Ovary (tissue), 10 donors: ENCODE measurements at places on chromosomes 4 and X. TPM values are rescaled to one million over a fixed set of nuclear protein-coding genes. Genes with fewer than 3 reads are reported as not detected.

- no peaks in the 10 kb centered on the region for H3K36me3 ChIP-seq
- no peak for DNase-seq
- no peaks in the 10 kb centered on the region for H3K27me3 ChIP-seq
Observed at GRCh38 chr4:8317474-8317873, 47.9 kb downstream of the HTRA3 start.

- no peak for DNase-seq
- no peak overlapping the region for H3K4me3 ChIP-seq
- H3K4me1 ChIP-seq, result no peaks in the 10 kb centered on the region
- no peaks in the 10 kb centered on the region for H3K27me3 ChIP-seq
- H3K27ac ChIP-seq, result no peak overlapping the region
Observed at GRCh38 chr4:163108614-163109013, 58.1 kb downstream of the NAF1 start.

- H3K4me3 ChIP-seq, result no peak overlapping the region
- H3K27ac ChIP-seq, result no peak overlapping the region
- no peaks in the 10 kb centered on the region for H3K36me3 ChIP-seq
- H3K27me3 ChIP-seq, result no peaks in the 10 kb centered on the region
- DNase-seq, result no peak
Observed at GRCh38 chrX:40875476-40875875, 140.1 kb upstream of the MED14 start.

DNA sequence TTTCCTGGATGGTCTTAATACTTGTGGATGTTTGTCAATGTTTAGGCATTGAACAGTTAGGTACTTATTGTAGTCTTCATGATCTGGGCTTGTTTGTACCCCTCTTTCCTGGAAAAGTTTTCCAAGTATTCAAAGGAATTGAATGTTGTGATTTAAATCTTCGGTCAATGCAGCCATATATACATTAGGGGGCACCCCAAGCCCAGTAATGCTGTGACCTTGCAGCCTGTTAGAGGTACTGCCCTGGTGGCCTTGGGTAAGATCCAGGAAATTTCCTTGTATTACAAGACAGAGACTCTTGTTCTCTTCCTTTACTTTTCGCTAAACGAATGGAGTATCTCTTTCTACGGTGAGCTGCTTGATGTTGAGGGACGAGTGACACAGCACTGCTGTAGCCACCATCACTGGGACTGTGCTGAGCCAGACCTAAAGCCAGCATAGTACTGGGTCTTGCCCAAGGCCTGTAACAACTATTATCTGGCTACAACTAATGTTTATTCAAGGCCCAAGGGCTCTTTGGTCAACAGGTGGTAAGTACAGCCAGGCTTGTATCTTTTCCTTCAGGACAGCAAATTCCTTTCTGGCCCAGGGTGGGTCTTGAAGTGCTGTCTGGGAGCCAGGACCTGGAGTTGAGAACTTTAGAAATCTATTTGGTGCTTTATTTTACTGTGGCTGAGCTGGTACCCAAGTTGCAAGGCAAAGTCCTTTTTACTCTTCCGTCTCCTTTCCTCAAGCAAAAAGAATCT is 118.3 kb upstream of the ATOH1 start:
- DNase-seq, result no peak
- no peaks in the 10 kb centered on the region for H3K4me1 ChIP-seq
- H3K4me3 ChIP-seq, result no peak overlapping the region
- no peak overlapping the region for H3K27ac ChIP-seq

ADH1B gene
- 67.5 TPM for total RNA-seq

GRCh38 chrX:31092476-31092875 is 20.6 kb upstream of the FTHL17 start:
- no peaks in the 10 kb centered on the region for H3K36me3 ChIP-seq
- DNase-seq, result no peak
- no peak overlapping the region for H3K27ac ChIP-seq
- no peaks in the 10 kb centered on the region for H3K4me1 ChIP-seq

YY2 gene
- 1.2 TPM for total RNA-seq

- H3K27me3 ChIP-seq, result no peaks in the 10 kb centered on the region
- no peak overlapping the region for H3K4me3 ChIP-seq
- H3K27ac ChIP-seq, result no peak overlapping the region
- no peaks in the 10 kb centered on the region for H3K4me1 ChIP-seq
Observed at GRCh38 chr4:3445829-3446545, 4.2 kb downstream of the HGFAC start.

DNA sequence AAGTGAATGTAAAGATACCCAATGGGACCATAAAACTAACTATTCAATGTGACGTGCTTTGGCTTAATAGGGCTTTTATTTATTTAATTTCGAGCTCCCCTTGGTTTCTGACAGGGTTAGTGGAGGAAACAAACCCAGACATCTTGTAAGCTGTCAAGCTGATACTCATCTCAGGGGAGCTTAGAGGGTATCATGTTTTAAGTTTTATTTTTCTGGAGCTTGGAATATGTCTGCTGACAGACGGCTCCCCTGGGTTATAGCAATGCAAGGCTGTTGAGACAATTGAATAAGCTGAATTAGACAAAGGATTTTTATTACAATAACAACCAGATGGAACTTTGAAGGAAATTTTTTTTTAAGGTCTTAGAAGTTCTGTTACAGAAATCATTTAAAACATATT is 456.5 kb downstream of the IL1RAPL1 start:
- DNase-seq, result no peak
- H3K27me3 ChIP-seq, result no peaks in the 10 kb centered on the region
- H3K4me3 ChIP-seq, result no peak overlapping the region
- no peak overlapping the region for H3K27ac ChIP-seq
- no peaks in the 10 kb centered on the region for H3K4me1 ChIP-seq
- no peaks in the 10 kb centered on the region for H3K36me3 ChIP-seq

GRCh38 chr4:187149229-187149945 is 425.7 kb upstream of the FAT1 start:
- no peaks in the 10 kb centered on the region for H3K27me3 ChIP-seq
- no peaks in the 10 kb centered on the region for H3K36me3 ChIP-seq
- H3K4me3 ChIP-seq, result no peak overlapping the region
- no peak overlapping the region for H3K27ac ChIP-seq

SPANXD gene
- not detected for total RNA-seq

GRCh38 chr4:97624204-97624603 is 519.1 kb downstream of the STPG2 start:
- H3K4me3 ChIP-seq, result no peak overlapping the region
- no peaks in the 10 kb centered on the region for H3K36me3 ChIP-seq
- H3K27me3 ChIP-seq, result no peaks in the 10 kb centered on the region
- H3K27ac ChIP-seq, result no peak overlapping the region

DNA sequence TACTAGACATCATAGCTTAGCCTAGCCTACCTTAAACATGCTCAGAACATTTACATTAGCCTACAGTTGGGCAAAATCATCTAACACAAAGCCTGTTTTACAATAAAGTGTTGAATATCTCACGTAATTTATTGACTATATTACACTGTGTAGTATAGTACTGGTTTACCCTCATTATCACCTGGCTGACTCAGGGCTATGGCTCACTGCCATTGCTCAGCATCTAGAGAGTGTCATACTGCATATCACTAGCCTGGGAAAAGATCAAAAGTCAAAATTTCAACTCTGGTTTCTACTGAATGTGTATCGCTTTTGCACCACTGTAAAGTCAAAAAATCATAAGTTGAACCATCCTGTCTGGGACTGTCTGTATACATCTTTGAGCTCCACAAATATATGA is 78.6 kb downstream of the CEP44 start:
- DNase-seq, result no peak
- H3K4me3 ChIP-seq, result no peak overlapping the region
- H3K27ac ChIP-seq, result no peak overlapping the region
- no peaks in the 10 kb centered on the region for H3K27me3 ChIP-seq
- no peaks in the 10 kb centered on the region for H3K36me3 ChIP-seq

MAGEB10 gene
- not detected for total RNA-seq

- H3K4me3 ChIP-seq, result no peak overlapping the region
- no peak for DNase-seq
- peaks cover 2% of the 10 kb centered on the region for H3K27me3 ChIP-seq
- no peaks in the 10 kb centered on the region for H3K36me3 ChIP-seq
- no peak overlapping the region for H3K27ac ChIP-seq
Observed at GRCh38 chr4:142544039-142544438, 302.1 kb downstream of the INPP4B start.

F8A2 gene
- total RNA-seq, result not detected

DNA sequence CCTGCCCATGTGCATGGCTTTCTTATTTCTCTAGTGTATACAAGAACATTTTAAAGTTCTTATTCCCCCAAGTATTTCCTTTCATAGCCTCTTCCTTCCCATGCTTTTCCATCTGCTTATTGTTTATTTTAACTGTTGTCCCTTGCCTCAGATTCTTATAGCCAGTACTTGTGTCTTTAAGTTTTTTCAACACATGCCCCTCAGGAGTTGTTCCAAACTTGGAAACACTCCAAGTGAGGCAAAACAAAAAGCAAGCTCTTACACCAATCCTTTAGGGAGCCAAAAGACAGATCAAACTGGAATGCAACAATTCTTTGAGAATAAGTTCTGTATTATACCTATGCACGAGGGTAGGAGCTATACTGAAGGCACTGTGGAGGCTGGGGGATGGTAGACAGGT is 222.0 kb upstream of the STK26 start:
- no peak for DNase-seq
- no peaks in the 10 kb centered on the region for H3K27me3 ChIP-seq
- no peaks in the 10 kb centered on the region for H3K4me1 ChIP-seq
- H3K36me3 ChIP-seq, result no peaks in the 10 kb centered on the region
- H3K27ac ChIP-seq, result no peak overlapping the region
- no peak overlapping the region for H3K4me3 ChIP-seq

- no peak overlapping the region for H3K27ac ChIP-seq
- DNase-seq, result no peak
- H3K4me1 ChIP-seq, result no peaks in the 10 kb centered on the region
- no peak overlapping the region for H3K4me3 ChIP-seq
- H3K27me3 ChIP-seq, result no peaks in the 10 kb centered on the region
Observed at GRCh38 chr4:5923376-5923775, 30.5 kb upstream of the CRMP1 start.

- no peaks in the 10 kb centered on the region for H3K27me3 ChIP-seq
- H3K4me1 ChIP-seq, result peaks cover 7% of the 10 kb centered on the region
- peak overlapping the region; percentile 58 for H3K27ac ChIP-seq
- no peaks in the 10 kb centered on the region for H3K36me3 ChIP-seq
Observed at GRCh38 chrX:76148041-76148665, 24.7 kb upstream of the PBDC1 start.

CAPN6 gene
- 2.1 TPM for total RNA-seq

GRCh38 chr4:82462415-82462831 is 32.0 kb downstream of the ENOPH1 start:
- no peaks in the 10 kb centered on the region for H3K4me1 ChIP-seq
- H3K36me3 ChIP-seq, result no peaks in the 10 kb centered on the region
- no peaks in the 10 kb centered on the region for H3K27me3 ChIP-seq
- peak; percentile 96 for DNase-seq
- no peak overlapping the region for H3K4me3 ChIP-seq

DHX15 gene
- 93.7 TPM for total RNA-seq

DNA sequence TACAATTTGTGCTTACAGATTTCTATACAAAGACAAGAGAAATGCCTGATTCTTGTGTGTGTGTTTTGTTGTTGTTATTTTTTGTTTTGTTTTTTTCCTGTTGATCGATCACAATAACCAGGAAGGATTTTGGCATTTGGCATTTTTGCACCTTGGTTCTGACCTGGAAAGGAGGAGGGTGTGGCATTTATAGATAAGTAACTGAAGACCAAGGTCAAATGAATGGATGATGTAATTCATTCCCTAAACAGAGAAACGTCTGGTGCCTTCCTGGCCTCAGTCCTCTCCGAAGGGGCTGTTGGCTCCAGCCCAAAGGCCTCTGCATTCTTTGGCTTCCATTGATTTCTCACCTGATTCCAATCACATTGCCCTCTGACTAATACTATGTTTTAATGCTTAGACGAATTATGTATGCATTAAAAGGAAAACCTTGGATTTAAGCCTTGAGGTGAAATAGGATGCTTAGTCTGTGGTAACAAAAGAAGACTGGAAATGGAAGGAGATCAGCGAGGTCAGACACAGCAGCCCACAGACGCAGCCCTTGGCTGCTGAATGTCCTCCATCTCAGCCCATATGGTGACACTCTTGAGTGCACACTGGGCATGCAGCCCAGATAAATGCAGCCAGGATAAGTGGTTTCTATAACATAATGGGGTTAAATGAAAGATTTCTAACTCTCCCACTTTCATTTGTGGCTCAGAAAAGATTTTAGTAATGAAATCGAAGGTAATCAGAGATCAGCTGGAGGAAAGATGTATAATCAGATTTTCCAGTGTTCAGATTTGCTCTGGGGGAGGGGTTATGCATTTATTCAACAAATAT is 60.5 kb upstream of the TRIM2 start:
- H3K27ac ChIP-seq, result no peak overlapping the region
- no peaks in the 10 kb centered on the region for H3K4me1 ChIP-seq
- no peaks in the 10 kb centered on the region for H3K27me3 ChIP-seq
- no peak for DNase-seq

DNA sequence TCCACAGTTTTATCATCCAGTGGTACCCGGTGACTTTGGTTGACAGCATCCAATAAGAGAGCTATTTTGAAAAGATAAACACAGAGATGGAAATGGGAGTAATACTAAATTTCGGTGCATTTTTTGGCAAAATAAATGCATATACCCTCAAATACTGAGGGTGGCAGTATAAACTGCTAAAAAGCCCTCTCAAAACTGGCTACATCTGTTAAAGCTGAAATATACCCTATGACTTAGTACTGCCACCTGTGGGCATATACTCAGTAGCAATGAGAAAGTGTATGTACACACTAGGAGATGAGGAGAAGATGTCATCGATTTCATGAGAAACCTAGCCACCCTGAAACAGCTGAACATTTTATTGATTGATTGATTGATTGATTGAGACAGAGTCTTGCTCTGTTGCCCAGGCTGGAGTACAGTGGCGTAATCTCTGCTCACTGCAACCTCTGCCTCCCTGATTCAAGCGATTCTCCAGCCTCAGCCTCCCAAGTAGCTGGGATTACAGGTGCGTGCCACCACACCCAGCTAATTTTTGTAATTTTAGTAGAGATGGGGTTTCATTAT is 12.2 kb upstream of the TMEM128 start:
- no peak overlapping the region for H3K27ac ChIP-seq
- H3K4me1 ChIP-seq, result no peaks in the 10 kb centered on the region
- H3K36me3 ChIP-seq, result no peaks in the 10 kb centered on the region
- no peaks in the 10 kb centered on the region for H3K27me3 ChIP-seq
- no peak for DNase-seq
- no peak overlapping the region for H3K4me3 ChIP-seq

DNA sequence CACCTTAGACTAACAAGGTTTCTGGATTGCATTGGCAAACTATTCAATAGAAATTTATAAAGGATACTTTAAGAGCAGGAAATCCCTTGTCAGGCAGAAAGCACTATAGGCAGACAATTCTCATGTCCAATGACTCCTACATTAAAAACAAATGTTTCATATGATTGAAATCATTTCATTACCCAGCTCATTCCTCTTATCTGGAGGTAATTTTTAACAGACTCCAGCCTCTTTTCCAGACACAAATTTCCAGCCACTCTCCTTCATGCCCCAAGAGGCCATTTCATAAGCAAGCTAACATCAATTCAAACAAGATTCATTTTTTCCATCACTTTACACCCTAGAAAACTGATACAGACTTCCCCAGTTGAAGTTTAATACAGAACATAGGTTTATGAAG is 495.1 kb upstream of the FRG1 start:
- H3K36me3 ChIP-seq, result no peaks in the 10 kb centered on the region
- H3K27ac ChIP-seq, result no peak overlapping the region
- H3K4me1 ChIP-seq, result no peaks in the 10 kb centered on the region
- DNase-seq, result no peak
- no peak overlapping the region for H3K4me3 ChIP-seq

GRCh38 chrX:130184168-130184567 is 12.4 kb downstream of the RAB33A start:
- no peak overlapping the region for H3K27ac ChIP-seq
- no peak overlapping the region for H3K4me3 ChIP-seq
- H3K27me3 ChIP-seq, result no peaks in the 10 kb centered on the region
- no peak for DNase-seq
